ENCODE measurements at places on chromosomes 7 and 10. TPM values are rescaled to one million over a fixed set of nuclear protein-coding genes. Genes with fewer than 3 reads are reported as not detected.

DNA sequence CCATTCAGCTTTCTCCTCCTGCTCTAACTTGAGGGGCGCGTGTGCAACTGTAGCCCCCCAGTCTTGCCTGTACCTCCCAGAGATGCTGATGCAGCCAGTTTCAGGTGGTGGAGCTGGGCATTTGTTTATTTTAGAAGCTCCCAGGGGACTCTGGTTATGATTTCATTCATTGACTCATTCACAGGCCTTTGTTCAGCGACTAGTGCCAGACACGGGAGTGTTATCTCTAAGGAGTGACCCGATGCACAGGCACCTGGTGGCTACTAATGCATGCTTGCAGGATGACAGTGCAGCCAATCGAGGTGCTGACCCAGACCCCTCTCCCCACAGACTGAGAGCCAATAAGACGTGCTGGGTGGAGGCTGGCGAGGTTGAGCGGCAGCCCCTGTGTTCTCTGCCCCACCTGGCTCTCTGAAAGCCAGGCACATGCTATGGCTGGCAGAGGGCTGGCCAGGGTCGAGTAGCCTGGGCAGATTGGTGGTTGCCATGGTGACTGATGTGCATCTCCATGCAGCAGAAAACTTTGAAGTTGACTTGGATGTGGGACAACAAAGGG lies 19.7 kb upstream of the SLC18A2 start:
- no peaks in the 10 kb centered on the region for H3K36me3 ChIP-seq
- no peak overlapping the region for H3K4me3 ChIP-seq
- peaks cover 8% of the 10 kb centered on the region for H3K27me3 ChIP-seq
- no peak overlapping the region for H3K27ac ChIP-seq
- H3K4me1 ChIP-seq: no peaks in the 10 kb centered on the region

DNA sequence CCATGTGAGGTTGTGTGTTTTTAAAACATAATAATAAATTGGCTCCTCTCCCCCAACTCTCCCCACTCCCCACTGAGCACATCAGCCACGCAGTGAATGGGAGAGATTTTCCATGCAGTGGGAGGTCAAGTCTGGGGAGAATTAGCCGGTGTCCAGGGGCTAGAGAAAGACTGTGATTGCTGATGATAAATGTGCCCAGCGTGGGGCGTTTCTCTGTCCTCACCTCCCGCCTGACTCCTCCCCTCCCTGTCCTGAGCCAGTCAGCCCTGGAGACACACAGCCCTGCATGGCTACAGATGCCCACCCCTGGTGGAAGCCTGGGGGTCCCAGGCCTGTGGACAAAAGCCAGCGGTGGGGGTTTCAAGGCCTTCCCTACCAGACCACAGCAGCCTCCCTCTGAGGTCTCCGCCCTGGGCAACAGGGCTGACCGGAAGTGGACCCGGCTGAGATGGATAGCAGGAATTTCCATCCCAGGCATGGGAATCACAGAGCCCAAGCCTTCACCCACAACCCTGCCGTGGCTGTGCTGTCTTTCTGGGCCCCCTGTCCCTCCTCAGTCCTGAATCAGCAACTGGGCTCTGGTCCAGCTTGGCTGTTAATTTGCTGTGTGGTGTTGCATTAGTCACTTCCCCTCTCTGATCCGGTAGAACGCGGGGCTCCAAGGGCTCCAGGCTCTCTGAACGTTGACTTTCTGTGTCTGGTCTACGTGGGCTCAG lies 46.8 kb upstream of the SLC29A3 start:
- H3K36me3 ChIP-seq: no peaks in the 10 kb centered on the region
- H3K4me3 ChIP-seq: no peak overlapping the region
- no peak overlapping the region for H3K27ac ChIP-seq
- H3K4me1 ChIP-seq: peaks cover 32% of the 10 kb centered on the region
- H3K27me3 ChIP-seq: no peaks in the 10 kb centered on the region

DNA sequence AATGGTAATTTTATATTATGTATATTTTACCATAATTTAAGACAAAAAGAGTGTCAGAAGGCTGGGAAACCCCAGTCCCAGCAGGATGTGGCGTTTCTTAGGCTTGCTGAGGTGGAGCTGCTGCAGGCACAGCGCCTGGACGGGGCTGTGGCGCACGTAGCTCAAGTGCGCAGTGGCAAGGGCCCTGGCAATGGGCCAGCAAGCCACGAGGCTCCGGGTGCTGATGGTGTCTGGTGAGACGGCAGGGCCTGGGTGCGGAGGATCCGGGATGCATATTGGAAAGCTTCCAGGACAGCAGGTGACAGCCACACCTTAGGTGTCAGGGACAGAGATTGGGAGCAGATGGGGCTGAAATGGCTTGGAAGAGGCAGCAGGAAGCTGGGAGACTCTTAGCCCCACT lies 37.2 kb downstream of the CLEC2L start:
- H3K4me1 ChIP-seq: no peaks in the 10 kb centered on the region
- H3K27me3 ChIP-seq: no peaks in the 10 kb centered on the region
- no peaks in the 10 kb centered on the region for H3K36me3 ChIP-seq
- no peak overlapping the region for H3K4me3 ChIP-seq
- no peak for DNase-seq

DNA sequence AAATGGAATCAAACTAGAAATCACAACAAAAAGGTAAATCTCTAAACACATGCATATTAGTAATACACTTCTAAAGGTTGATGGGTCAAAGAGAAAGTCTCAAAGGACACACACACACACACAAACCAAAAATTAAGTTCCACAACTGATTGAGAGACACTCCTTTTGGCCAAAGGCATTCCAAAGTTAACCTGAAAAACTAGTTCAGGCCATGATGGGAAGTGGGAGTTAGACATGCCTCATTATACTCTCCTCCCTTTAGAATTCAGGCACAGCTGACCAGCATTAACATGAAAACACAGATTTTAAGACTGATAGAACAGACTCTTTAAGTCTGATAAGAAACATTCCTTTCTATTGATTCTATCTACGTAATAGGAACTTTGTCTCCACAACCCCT lies 332.4 kb upstream of the IGFBP3 start:
- no peak for DNase-seq
- H3K27me3 ChIP-seq: no peaks in the 10 kb centered on the region
- peaks cover 20% of the 10 kb centered on the region for H3K4me1 ChIP-seq
- no peak overlapping the region for H3K27ac ChIP-seq

GRCh38 chr7:36904802-36905201 lies 180.5 kb upstream of the AOAH start:
- no peaks in the 10 kb centered on the region for H3K4me1 ChIP-seq
- no peak for DNase-seq
- H3K27ac ChIP-seq: no peak overlapping the region
- H3K36me3 ChIP-seq: no peaks in the 10 kb centered on the region

The DPP6 gene
- not detected for polyA plus RNA-seq

The OR2F1 gene
- polyA plus RNA-seq: not detected

The PNLIPRP1 gene
- not detected for polyA plus RNA-seq

All from GM23248 (cell line).